Gastroesophageal sphincter (tissue), 4 donors: ENCODE measurements at places on chromosomes 2 and 18.

DNA sequence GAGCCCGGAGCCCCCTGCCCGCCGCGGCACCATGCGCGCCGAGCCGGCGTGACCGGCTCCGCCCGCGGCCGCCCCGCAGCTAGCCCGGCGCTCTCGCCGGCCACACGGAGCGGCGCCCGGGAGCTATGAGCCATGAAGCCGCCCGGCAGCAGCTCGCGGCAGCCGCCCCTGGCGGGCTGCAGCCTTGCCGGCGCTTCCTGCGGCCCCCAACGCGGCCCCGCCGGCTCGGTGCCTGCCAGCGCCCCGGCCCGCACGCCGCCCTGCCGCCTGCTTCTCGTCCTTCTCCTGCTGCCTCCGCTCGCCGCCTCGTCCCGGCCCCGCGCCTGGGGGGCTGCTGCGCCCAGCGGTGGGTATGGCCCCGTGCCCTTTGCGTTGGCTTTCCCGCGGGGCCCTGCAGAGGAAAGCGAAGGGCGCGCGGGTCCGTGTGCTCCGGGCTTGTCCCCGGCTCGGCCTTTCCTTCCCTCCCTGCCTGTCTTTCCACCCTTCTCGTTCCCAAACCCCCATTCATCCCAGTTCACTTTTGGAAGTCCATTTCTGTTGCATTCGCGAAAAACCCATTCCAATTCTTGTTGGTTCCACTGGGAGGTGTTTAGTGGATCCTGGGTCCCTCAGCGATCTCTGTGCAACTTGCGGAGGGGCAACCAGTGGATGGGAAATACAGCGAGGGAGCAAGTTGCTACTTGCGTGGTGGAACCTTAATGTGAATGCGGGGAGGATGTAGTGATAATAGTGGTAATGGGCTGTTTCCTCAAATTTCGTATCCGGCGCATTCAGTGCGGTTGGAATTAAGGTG lies 599 bp downstream of the ADAM23 start:
- H3K4me1 ChIP-seq, result no peaks in the 10 kb centered on the region
- peaks cover 29% of the 10 kb centered on the region for H3K27me3 ChIP-seq
- no peak overlapping the region for H3K27ac ChIP-seq
- no peaks in the 10 kb centered on the region for H3K36me3 ChIP-seq

- no peaks in the 10 kb centered on the region for H3K27me3 ChIP-seq
- no peak overlapping the region for H3K4me3 ChIP-seq
- H3K36me3 ChIP-seq, result no peaks in the 10 kb centered on the region
- no peak for ATAC-seq
- H3K27ac ChIP-seq, result peak overlapping the region; percentile 82
These were observed 8.3 kb upstream of the KLF11 start for GRCh38 chr2:10035053-10035422.

GRCh38 chr2:238868616-238869292 lies 20.9 kb downstream of the TWIST2 start:
- peaks cover 59% of the 10 kb centered on the region for H3K4me1 ChIP-seq
- no peaks in the 10 kb centered on the region for H3K27me3 ChIP-seq
- H3K4me3 ChIP-seq, result no peak overlapping the region
- ATAC-seq, result peak; percentile 56
- no peaks in the 10 kb centered on the region for H3K36me3 ChIP-seq

- no peaks in the 10 kb centered on the region for H3K27me3 ChIP-seq
- no peak overlapping the region for H3K4me3 ChIP-seq
- no peaks in the 10 kb centered on the region for H3K36me3 ChIP-seq
- no peak for ATAC-seq
- H3K27ac ChIP-seq, result no peak overlapping the region
These were observed 18.8 kb downstream of the EPHA4 start for GRCh38 chr2:221553333-221553732.

- H3K4me3 ChIP-seq, result no peak overlapping the region
- no peak overlapping the region for H3K27ac ChIP-seq
- no peak for ATAC-seq
- no peaks in the 10 kb centered on the region for H3K36me3 ChIP-seq
- H3K27me3 ChIP-seq, result no peaks in the 10 kb centered on the region
These were observed 71.7 kb downstream of the CLHC1 start for GRCh38 chr2:55160422-55160821.

GRCh38 chr2:34011684-34012083 lies 412.6 kb upstream of the FAM98A start:
- no peaks in the 10 kb centered on the region for H3K4me1 ChIP-seq
- H3K27ac ChIP-seq, result no peak overlapping the region
- H3K4me3 ChIP-seq, result no peak overlapping the region
- no peaks in the 10 kb centered on the region for H3K36me3 ChIP-seq
- no peaks in the 10 kb centered on the region for H3K27me3 ChIP-seq

GRCh38 chr2:99836690-99837605 lies 305.4 kb downstream of the AFF3 start:
- no peak overlapping the region for H3K27ac ChIP-seq
- H3K27me3 ChIP-seq, result no peaks in the 10 kb centered on the region
- H3K4me3 ChIP-seq, result no peak overlapping the region
- no peaks in the 10 kb centered on the region for H3K36me3 ChIP-seq
- no peak for ATAC-seq

GRCh38 chr2:232817756-232818155 lies 41.4 kb upstream of the KCNJ13 start:
- H3K4me1 ChIP-seq, result no peaks in the 10 kb centered on the region
- H3K27ac ChIP-seq, result no peak overlapping the region
- H3K36me3 ChIP-seq, result peaks cover 95% of the 10 kb centered on the region

DNA sequence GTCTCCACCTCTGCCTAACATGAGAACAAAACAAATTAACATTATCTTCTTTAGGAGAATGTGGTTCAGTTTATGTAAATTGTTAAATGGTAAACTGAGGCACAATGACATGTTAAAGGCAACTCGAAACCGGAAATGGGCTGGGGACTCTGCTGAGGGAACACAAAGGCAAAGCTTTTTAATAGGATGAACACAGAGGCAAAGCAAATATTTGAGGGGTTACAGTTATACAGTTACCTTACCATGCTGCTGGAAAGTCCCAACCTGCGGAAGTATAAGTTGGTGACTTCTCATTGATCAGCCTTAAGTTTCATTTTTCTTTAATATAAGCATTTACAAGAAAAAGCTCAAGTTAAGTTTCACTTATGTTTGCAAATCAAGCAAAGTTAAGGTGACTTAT lies 195.0 kb downstream of the DLGAP1 start:
- no peaks in the 10 kb centered on the region for H3K4me1 ChIP-seq
- no peak overlapping the region for H3K4me3 ChIP-seq
- H3K36me3 ChIP-seq, result no peaks in the 10 kb centered on the region
- no peaks in the 10 kb centered on the region for H3K27me3 ChIP-seq
- ATAC-seq, result no peak
- no peak overlapping the region for H3K27ac ChIP-seq

- H3K27ac ChIP-seq, result no peak overlapping the region
- no peak for ATAC-seq
- H3K4me1 ChIP-seq, result no peaks in the 10 kb centered on the region
- H3K27me3 ChIP-seq, result no peaks in the 10 kb centered on the region
These were observed 372.6 kb downstream of the STK39 start for GRCh38 chr2:167874812-167875211.

- no peaks in the 10 kb centered on the region for H3K4me1 ChIP-seq
- no peak overlapping the region for H3K27ac ChIP-seq
- H3K4me3 ChIP-seq, result no peak overlapping the region
These were observed 382.2 kb downstream of the NBAS start for GRCh38 chr2:15178946-15179345.

GRCh38 chr2:60385648-60386047 lies 167.8 kb downstream of the BCL11A start:
- no peaks in the 10 kb centered on the region for H3K27me3 ChIP-seq
- no peaks in the 10 kb centered on the region for H3K4me1 ChIP-seq
- H3K4me3 ChIP-seq, result no peak overlapping the region
- no peak for ATAC-seq

DNA sequence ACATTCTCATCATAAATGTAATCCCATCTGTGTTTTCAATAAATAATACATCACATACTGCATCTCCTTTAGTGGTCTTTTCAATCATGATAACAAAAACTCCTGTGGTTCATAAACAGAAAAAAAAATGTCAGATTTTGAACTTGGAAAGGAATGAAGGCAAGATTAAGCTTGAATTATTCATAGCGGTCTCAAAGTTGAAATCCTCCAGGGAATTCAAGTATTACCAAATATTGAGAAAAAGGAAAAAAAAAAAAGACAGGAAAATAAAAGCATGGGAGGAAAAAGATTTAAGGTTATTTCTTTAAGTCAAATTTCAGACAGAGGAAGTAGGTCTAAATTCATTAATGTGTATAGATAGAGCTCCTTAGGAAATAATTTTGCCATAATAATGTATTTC lies 92.1 kb downstream of the COLEC12 start:
- no peak overlapping the region for H3K27ac ChIP-seq
- ATAC-seq, result no peak
- no peaks in the 10 kb centered on the region for H3K36me3 ChIP-seq
- H3K4me3 ChIP-seq, result no peak overlapping the region
- no peaks in the 10 kb centered on the region for H3K27me3 ChIP-seq

DNA sequence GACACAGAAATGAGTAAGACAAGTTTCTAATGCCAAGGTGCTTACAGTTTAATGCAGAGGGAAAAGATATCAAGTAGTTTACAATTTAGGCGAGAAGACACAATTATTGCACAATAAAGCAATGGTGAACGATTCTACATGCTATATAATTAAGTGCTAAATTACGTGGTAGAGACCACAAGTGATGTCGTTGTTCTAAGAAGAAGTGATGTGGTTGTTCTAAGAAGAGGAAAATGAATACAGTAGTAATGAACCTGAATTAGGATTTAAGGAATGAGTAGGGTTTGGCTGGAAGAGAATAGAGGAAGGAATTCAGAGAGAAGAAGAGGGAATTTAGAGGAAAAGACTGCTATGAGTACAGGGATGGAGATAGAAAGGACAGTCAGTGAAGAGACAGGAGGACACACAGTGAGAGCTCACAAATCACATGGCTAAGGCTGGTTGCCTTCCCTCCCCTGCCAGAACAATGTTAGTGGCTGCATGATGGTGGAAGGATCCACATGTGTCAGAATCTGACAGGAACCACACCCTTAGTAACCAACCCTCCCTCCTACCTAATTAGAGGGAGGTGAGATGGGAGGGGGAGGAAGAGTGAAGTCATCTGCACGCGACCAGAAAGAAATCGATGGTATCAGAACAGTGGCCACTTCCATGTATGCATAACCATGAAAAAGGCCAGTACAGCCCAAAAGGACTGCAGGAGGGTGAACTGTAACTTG lies 44.7 kb downstream of the M1AP start:
- no peak for ATAC-seq
- H3K4me3 ChIP-seq, result no peak overlapping the region
- H3K36me3 ChIP-seq, result no peaks in the 10 kb centered on the region
- H3K27ac ChIP-seq, result no peak overlapping the region
- no peaks in the 10 kb centered on the region for H3K4me1 ChIP-seq
- H3K27me3 ChIP-seq, result peaks cover 65% of the 10 kb centered on the region

GRCh38 chr2:70541481-70542020 lies 12.1 kb downstream of the TGFA start:
- H3K27me3 ChIP-seq, result peaks cover 9% of the 10 kb centered on the region
- no peaks in the 10 kb centered on the region for H3K4me1 ChIP-seq
- no peak overlapping the region for H3K4me3 ChIP-seq
- ATAC-seq, result no peak

DNA sequence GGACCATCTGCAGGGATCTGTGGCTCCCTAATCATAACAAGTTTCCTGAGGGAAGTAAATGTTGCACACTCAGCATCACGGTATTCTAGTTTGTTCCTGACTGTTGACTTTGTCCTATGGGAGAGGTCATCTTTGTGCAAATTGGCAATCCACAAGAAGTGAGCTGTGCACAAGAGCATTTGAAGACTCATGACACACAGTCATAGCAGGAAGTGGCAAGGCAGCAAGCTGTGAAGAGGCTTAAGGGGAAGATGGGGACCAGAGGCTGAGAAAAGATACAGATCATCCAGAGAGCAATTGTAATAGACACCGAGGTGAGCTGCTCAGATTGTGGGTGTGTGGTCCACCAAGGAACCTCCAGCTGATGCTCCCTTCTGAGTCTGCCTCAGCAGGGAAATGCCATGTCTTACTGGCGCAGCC lies 2.7 kb downstream of the TNP1 start:
- no peak overlapping the region for H3K4me3 ChIP-seq

DNA sequence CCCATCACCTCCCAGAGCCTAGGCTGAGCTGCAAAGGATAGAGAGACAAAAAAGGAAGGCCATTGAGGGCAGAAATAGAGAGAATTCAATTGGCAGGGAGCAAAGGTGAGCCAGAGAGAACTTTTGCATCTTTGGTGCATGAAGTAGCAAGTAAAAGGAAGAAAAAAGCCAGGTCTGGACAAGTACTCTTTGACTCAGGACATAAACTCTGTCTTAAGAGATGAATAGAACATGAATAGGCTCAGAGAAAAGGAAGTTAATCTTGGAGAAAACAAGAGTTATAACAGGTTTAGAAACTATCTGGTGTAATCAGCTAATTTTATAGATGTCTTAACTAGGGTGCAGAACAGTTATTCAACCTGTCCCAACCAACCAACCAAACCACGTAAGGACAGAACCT lies 95.2 kb downstream of the CNTNAP5 start:
- no peaks in the 10 kb centered on the region for H3K36me3 ChIP-seq
- no peak for ATAC-seq
- H3K4me3 ChIP-seq, result no peak overlapping the region
- no peaks in the 10 kb centered on the region for H3K27me3 ChIP-seq
- H3K4me1 ChIP-seq, result no peaks in the 10 kb centered on the region

DNA sequence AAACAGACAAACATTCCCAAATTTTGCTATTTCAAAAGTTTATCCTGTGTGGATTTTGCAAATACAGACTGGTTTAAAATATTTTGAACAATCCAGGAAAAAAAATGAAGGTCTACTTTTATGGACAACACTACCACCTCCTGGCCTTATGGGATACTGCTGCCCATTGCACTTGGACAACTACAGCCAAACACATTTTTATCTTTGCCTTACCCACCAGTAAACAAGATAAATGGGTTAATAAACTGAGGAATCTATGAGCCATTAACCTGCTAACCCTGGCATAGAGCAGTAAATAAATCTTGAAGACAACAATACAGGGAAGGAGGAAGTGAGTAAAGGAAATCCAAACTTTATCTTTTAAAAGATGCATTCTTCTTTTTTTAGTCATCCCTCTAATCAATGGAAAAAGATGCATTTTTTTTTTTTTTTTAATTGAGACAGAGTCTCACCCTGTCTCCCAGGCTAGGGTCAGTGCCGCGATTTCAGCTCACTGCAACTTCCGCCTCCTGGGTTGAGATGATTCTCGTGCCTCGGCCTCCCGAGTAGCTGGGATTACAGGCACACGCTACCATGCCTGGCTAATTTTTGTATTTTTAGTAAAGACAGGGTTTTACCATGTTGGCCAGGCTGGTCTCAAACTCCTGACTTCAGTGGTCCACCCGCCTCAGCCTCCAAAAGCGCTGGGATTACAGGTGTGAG lies 2.1 kb upstream of the SPIRE1 start:
- no peak overlapping the region for H3K27ac ChIP-seq
- no peaks in the 10 kb centered on the region for H3K27me3 ChIP-seq
- H3K36me3 ChIP-seq, result no peaks in the 10 kb centered on the region
- no peak overlapping the region for H3K4me3 ChIP-seq

- H3K27ac ChIP-seq, result no peak overlapping the region
- H3K27me3 ChIP-seq, result no peaks in the 10 kb centered on the region
- no peak overlapping the region for H3K4me3 ChIP-seq
- no peaks in the 10 kb centered on the region for H3K36me3 ChIP-seq
- ATAC-seq, result no peak
- peaks cover 20% of the 10 kb centered on the region for H3K4me1 ChIP-seq
These were observed 74.3 kb downstream of the ZBTB7C start for GRCh38 chr18:48334845-48335244.
